ENCODE measurements at places on chromosomes 4 and X. TPM values are rescaled to one million over a fixed set of nuclear protein-coding genes. Genes with fewer than 3 reads are reported as not detected.

Gene PPARGC1A
- 0.81 TPM for total RNA-seq

Gene SPINK2
- total RNA-seq = not detected

Gene APLN
- total RNA-seq = 0.54 TPM

Gene TCEAL1
- 113 TPM for total RNA-seq

Gene SMIM31
- total RNA-seq = not detected

Gene KLB
- not detected for total RNA-seq

Gene GASK1B
- total RNA-seq = 37.6 TPM

Gene MTMR8
- 0.27 TPM for total RNA-seq

Gene SLC30A9
- 41.8 TPM for total RNA-seq

Gene WNK3
- total RNA-seq = 10.5 TPM

Gene PRDM8
- 7.8 TPM for total RNA-seq

Gene TRPC5OS
- total RNA-seq = not detected

Gene MAGEA2B
- total RNA-seq = not detected

Gene HELQ
- 44.8 TPM for total RNA-seq

Gene PPEF2
- total RNA-seq = not detected

Gene SPIN4
- total RNA-seq = 3.1 TPM

Gene TMPRSS11A
- total RNA-seq = under 0.01 TPM

Gene EPHA5
- total RNA-seq = 50.2 TPM
